ENCODE measurements at places on chromosomes 3 and 15.

DNA sequence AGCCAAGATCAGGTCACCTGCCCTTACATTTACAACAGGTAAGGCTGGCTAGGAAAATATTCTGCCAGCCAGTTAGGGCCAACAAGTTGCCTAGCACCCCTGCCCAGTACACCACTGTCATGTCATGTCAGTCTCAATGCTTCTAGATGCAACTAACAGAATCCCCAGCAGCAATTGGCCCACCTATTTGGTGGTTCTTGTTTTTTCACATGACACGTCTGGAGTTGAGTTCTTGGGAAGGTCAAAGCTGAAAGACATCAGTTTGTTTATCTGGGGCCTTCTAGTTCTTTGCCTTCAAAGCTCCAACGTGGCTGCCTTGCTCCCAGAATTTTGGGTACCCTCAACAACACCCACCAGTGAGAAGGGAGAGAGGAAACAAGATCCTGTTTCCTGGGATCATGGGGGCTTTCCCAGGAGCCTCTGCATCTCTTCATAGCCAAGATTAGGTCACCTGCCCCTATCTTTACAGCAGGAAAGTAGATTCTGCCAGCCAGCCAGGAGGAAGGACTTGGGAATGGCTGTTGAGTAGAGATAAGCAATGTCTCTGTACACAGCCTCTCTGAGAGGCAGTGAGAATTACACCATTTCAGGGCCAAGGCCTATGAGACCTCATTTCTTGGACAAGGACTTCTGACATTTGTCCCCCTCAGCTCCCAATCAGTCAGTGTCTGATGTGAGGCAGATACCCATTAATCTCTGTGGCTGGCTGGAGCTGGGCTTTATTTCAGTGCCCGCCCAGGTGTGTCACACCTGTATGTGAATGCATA is 8.6 kb downstream of the GPX1 start:
- DNase-seq = no peak

DNA sequence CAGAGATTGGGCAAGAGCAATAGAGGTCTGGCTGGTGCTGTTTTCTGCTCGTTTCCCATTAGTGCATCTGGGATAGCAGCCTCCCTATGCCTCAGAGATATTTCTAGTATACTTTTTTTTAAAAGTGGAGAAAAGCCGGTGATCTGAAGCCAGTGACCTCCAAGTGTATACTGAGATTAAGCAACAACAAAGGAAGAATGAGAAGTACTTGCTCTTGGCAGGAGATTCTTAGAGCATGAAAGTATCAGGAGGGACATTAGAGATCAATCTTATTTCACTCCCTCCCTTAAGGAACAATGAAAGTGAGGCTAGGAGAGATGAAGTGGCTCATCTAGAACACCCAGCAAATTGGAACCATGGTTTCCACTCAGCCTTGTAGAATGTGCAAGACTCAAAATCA is 423.3 kb downstream of the SOX2 start:
- no peak for DNase-seq

GRCh38 chr3:39542588-39542988 is 75.1 kb downstream of the MOBP start:
- DNase-seq = no peak

- DNase-seq = no peak
These were observed 482.8 kb downstream of the FGF12 start for GRCh38 chr3:192244591-192244990.

DNA sequence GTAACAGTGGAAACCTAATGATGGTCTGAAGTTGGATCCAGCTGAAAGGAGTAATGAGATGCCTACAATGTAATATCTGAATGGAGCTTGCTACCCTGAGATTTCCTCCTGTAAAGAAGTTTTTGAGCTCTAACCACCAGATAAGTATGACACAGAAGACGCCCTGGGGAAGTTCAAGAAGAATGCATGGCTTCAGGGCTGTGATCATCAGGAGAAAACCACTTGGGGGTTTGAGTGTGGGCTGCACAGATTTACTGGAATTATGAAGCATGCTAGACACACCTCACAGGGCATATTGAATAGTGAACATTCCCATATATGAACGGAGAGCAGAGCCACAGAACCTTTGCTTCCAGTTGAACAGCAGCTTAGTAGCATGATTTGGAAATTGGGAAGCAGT is 10.6 kb upstream of the CCDC80 start:
- DNase-seq = no peak

- no peak for DNase-seq
These were observed 139.3 kb upstream of the HES1 start for GRCh38 chr3:193996641-193997089.

DNA sequence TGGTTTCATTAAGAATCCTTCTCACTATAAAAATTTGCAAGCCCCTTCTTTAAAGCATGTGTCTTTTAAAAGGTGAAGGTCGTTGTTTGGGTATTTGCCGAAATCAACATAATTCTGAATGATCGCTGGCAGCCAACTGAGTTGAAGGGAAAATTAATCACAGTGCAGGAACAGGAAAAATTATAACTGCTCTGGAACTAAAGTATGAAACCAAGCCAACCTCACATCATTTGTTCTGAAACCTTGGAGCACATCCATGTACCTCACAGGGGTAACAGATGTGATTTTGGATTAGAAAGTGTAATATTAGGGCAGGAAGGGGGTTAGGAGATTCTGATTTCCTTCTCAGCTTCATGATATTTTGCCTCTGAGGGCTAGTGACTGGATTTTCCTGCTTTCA is 52.2 kb upstream of the PTX3 start:
- no peak for DNase-seq

DNA sequence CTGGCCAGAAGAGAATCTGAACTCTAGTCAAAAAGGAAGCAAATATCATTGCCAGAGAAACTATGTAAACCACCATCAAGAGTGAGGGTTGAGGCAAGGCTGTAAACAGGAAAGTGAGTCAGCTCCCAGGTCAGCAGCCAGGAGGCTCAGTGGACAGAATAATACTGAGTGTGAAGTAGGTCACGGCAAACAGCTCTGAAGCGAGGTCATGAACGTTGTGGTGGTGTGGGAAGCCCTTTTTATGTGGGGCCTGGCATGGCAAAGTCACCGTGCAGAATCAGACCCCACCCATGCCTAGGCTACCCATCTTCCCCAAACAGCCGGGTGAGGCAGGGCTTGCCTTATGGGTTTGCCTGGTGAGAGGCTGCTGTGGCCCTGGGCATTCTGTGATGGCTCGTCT is 43.9 kb downstream of the THBS1 start:
- no peak for DNase-seq

DNA sequence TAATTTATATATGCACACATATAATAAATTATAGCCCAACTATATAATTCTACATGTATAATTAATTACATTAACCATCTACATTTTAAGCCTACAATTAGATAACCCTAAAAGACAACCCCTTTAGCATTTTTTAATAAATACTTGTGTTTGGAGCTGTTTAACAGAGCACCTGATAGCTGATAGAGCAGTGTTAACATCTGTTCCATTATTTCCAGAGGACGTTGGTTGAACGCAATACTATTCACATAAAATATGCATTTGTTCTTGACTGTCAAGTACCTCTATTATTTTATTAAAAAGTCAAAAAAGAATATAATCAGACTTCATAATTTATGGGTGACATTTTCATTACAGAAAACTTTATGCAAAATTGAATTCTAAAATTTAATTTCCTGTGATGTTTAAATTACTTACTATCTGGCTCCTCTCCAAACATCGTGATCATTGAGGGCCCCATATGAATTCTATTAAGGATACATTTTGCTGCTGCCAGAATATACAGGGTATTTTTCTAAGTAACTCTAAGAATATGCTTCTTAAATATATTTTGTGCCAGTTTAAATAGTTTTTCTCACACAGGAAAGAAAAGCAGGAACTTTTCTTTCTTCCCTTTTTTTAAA is 234.3 kb downstream of the SHOX2 start:
- no peak for DNase-seq
